ENCODE measurements at places on chromosomes 6 and 20.

DNA sequence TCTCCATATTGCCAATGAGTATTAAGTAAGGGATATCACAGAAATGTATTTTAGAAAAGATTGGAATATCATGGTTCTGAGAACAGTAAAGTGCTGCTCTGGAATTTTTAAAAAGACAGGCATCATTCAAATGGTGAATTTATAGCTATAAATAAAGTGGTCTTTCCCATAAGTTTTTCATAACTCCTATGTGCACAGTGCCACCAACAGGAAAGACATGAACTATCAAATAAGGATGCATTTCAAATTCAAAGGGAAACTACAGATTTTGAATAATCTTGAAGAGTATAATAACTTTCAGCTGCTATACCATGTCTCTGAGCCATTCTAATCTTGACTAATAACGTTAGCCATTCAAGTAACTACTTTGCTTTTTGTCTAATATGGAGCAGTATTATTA, 456.8 kb upstream of the GJE1 start:
- no peak for DNase-seq

GRCh38 chr20:10242166-10242565, 23.5 kb downstream of the SNAP25 start:
- DNase-seq, result no peak

DNA sequence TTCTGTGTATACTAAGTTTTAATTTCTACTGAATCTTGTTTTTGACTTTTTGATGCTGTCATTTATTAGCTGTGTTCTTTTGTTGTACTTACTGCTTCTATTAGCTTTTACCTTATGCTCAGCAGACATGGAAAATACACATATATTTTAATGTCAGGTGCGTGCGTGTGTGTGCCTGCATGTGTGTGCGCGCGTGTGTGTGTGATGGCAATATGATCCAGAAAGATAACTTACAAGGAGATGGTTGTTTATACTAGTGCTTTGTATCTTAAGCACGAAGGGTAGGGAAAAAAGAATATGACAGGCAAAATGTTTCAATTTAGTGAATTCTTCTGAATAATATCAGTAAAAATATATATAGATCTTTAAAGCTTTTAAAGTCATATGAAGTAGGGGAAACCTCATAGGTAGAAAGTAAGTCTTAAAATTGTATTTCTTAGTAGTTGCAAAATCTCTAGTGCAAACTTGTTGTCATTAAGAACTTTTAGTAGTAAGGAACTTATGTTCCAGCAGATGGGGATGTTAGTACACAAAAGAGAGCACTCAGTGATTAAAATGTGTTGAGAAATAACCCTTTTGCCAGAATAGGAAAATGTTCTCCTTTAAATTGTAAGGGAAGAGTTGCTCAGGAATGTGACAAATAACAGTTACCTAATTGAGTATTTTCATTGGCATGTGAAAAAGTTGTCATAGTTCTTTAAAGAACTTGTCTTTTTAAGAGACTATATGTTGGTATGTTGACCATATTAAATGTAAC, 13.2 kb downstream of the QKI start:
- no peak for DNase-seq

DNA sequence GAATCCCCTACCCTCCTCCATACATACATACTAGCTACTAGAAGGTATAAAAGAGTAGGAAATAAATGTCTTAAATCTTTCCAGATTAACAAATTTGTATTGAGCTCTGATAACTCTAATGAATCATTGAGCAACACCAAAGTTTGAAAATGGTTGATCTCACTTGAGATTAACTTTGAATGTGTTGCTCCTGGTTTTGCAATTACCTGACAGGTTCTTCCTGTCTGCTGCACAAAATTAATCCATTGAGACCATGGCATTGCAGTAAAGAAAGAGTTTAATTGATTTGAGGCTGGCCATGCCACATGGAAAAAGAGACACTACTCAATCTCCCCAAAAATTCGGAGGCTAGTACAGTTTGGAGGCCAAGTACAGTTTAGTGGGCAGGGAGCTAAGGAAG, 21.3 kb upstream of the EZR start:
- no peak for DNase-seq

GRCh38 chr20:10315138-10315537, 96.5 kb downstream of the SNAP25 start:
- no peak for DNase-seq

DNA sequence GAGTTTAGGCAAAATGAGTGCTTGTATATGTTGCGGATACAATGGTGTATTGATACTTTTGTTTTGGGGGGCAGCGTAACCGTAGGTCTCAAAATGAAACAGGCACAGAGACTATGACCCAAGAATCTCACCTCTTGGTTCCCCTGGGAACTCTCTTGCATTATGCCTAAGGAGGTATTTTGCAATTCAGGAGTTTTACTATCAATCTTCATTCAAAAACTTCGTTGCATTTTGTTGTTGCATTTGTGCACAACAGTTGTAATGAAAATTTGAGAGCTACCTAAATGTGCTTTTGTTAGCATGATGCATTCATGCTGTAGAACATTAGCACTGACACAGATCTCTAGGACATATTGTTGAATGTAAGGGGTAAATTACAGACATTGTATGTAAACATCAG, 18.2 kb downstream of the VTA1 start:
- DNase-seq, result no peak

DNA sequence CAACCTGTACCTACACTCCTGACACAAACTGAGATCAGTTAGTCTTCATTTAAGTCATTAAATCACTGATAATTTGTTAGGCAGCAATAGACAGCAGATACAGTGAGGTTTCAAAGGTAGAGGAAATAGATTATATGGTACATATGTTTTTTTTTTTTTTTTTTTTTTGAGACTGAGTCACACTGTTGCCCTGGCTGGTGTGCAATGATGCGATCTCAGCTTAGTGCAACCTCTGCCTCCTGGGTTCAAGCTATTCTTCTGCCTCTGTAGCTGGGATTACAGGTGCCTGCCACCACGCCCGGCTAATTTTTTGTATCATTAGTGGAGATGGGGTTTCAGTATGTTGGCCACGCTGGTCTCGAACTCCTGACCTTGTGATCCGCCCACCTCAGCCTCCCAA, 38.2 kb upstream of the KIF13A start:
- DNase-seq, result no peak

DNA sequence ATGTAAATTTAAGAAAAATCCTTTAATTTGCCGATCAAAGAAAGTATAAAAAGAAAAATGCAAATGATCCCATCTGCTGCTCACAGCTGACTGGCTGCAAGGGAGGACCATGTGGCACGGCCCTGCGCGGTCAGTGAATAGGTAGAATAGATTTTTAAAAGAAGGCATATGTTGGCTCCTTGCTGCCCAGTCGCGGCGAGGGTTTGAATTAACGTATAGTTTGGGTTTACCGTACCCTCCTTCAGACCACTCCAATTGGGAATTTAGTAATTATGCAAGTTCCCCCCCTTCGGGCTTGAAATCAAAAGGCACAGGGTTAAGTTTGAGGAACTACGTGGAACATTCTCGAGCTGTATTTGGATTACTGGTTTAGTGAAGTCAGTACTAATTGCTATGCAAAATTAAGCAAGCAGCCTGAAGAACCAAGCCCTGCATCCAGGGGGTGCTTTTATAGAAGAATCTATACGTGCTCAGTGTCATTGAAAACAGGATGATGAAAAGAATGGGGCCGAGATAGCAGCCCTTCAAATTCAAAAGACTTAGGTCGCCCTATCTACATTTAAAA, 1.1 kb upstream of the BEND3 start:
- DNase-seq, result peak; percentile 21

DNA sequence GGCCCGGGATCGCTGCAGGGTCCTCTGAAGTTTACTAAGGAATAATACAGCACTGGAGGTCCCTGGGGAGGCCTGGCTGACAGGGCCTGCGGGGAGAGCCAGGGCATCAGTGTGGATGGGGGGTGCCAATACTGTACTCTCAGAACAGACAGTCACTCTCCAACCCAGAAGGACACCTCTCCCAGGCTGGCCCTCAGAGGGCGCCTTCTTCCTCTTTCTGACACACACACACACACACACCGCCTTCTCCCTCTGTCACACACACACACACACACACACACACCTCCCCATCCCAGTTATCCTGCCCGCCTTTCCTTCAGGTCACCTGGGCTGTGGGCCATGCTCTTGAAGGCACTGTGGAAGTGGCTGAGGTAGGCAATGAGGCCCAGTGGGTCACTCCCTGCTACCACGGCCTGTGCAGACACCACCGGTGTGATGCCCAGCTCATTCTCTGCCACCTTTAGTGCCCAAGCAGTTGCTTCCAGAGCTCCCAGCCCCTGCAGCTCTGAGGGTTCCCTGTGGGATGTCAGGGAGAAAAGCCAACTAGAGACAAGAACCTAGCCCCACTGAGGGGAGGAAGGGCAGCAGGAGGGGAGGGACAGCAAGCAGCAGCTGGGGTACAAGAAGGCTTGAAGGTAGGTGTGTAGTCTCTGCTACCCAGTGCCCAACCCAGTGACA, 7.5 kb downstream of the SMPD2 start:
- DNase-seq, result no peak

DNA sequence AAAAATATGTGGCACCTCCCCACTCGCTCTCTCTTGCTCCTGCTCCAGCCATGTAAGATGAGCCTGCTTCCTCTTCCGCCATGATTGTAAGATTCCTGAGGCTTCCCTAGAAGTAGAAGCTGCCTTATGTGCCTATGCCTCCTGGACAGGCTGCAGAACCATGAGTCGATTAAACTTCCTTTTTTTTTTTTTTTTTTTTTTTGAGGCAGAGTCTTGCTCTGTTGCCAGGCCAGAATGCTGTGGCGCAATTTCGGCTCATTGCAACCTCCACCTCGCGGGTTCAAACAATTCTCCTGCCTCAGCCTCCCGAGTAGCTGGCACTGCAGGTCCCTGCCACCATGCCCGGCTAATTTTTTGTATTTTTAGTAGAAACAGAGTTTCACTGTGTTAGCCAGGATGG, 112.5 kb downstream of the FAM217A start:
- DNase-seq, result no peak

DNA sequence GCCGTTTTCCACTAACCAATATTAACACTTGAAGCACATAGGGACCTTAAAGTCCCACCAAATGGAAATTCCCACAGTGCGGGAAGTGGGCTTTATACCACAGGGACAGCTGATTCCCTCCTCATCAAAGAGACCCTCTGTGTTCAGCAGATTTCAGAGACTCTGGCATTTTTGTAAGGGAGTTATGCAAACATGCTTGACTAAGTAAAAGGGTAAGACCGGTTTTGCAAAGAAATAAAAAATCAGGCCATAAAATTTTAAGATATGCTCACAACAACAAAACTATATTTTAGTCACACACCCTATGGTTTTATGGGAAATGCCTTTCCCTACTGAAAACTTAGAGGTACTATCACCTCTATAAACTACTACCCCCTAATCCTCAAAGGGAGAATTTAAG, 45.4 kb upstream of the SPTLC3 start:
- no peak for DNase-seq

GRCh38 chr20:57772349-57772964, 62.6 kb upstream of the PMEPA1 start:
- DNase-seq, result no peak

GRCh38 chr20:8389381-8390036, 257.4 kb downstream of the PLCB1 start:
- no peak for DNase-seq

DNA sequence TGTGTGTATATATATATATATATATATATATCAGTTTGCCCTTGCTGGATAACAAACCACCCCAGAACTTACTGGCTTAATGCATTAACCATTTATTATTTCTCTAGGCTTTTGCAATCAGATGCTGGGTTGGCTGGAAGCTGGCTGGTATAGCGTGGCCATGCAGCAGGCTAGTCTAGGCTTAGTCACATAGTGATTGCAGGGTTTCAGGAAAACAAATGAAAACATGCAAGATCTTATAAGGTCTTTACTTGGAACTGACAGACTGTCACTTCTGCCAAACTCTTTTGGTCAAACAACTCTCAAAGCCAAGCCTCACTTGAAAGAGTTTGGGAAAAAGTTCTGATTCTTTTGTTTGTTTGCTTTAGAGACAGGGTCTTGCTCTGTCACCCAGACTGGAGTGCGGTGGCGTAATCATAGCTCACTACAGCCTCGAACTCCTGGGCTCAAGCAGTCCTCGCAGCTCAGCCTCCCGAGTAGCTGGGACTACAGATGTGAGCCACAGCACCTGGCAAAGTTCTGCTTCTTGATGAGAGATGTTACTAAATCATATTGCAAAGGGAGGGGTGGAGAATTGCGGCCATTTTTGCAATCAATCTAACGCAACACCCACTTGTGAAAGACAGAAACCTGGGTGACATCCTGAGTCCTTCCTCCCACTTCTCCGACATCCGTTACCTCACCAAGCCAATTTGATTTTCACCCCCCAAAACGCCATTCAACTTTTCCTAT, 74.6 kb upstream of the RNF24 start:
- DNase-seq, result no peak

GRCh38 chr20:24632581-24632980, 163.2 kb downstream of the SYNDIG1 start:
- no peak for DNase-seq

- no peak for DNase-seq
These were observed 11.3 kb upstream of the ABRACL start for GRCh38 chr6:139017227-139017626.

GRCh38 chr6:137610702-137611101, 116.5 kb upstream of the OLIG3 start:
- DNase-seq, result no peak

- DNase-seq, result no peak
These were observed 402.5 kb downstream of the CD83 start for GRCh38 chr6:14520029-14520428.

DNA sequence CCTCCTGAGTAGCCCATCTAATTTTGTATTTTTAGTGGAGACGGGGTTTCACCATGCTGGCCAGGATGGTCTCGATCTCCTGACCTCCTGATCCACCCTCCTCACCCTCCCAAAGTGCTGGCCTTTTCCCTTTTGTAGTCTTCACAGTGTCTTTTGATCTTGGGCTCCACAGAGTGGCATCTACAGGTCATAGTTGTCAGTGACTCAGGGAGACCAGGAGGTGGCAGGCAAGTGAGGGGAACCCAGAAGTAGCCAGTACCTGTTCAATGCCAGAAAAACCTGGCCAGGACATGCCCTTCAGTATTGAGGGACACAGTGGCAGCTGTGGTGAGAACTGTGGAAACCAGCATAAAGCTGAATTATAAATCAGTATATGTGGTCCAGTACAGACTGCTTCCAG, 19.6 kb downstream of the RPP21 start:
- DNase-seq, result no peak

- DNase-seq, result no peak
These were observed 298.2 kb downstream of the SAMD5 start for GRCh38 chr6:147806697-147807096.

GRCh38 chr6:16600026-16600425, 161.2 kb downstream of the ATXN1 start:
- DNase-seq, result no peak

DNA sequence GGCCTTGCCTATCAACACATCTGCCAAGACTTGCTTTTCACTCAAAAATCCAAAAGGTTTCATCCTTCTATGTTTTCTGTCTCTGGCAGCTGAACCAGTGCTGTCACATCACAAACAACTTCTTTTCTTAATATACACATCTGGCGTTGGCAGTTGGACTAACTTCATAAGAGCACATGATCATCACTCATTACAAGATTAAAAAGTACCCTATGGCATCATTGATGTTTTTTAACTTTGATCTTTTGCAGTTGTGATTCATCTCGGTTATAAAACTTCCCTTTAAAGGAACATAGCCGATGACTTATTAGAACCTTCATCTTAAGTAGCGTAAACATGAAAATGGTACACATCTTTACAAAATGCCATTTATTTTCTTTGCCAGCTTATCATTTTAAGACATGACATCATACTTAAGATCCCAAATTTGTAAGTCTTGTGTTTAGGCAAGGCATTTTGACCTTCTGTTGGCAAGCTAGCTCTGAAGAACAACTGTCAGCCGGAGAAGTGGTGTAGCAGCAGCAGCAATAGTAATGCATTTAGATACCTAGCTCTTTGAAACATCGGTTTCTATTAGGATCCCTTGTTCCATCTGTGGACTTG, 64.2 kb upstream of the SUPT3H start:
- no peak for DNase-seq
